ENCODE measurements at places on chromosomes 12 and 14.

DNA sequence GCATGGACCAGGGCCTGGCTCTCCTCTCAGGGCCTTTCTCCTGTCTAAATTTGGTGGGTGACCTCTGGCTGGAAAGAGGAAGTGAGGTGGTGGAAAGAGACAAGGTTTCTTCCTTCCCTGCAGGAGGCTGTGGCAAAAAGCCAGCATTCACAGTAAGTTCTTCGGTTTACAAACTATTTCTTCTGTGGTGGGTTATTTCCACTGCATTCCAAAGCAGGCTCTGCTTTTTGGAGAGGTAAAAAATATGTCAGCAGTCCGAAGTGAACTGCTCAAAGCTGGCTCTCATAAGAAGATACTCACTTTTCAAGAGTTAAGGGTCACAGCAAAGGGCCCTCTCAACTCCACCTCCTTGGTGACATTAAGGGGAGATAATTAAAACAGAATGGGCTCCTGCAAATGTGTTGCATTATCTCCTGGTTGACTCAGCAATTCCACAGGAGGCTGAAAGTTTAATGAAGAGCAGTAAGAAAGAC lies 48.9 kb upstream of the POC1B start:
- DNase-seq: no peak

DNA sequence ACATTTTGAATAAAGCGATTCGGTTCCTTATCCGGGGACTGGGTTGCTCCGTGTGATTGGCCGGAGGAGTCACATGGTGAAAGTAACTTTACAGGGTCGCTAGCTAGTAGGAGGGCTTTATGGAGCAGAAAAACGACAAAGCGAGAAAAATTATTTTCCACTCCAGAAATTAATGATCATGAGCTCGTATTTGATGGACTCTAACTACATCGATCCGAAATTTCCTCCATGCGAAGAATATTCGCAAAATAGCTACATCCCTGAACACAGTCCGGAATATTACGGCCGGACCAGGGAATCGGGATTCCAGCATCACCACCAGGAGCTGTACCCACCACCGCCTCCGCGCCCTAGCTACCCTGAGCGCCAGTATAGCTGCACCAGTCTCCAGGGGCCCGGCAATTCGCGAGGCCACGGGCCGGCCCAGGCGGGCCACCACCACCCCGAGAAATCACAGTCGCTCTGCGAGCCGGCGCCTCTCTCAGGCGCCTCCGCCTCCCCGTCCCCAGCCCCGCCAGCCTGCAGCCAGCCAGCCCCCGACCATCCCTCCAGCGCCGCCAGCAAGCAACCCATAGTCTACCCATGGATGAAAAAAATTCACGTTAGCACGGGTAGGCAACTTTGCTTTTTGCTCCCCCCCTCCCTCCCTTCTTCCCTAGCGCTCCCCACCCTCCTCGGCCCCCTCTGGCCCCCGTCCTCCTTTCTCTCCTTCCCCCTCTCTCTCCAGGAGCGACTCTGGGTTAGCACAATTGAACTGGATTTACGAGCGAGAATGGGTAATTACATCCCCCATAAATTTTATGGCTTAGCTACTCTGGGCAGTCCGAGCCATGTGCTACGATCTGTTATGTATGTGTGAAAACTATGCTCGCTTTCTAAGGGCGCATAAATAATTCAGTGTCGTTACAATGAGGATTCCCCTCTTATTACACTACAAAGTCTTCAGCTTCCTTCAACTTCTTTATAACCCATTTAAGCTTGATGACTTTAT lies at the start of gene HOXC4:
HOXC4 (plus strand) TSS at position 85 of the 991 bp plus-strand sequence; CDS start at position 173, 88 bp downstream.
- DNase-seq: no peak

DNA sequence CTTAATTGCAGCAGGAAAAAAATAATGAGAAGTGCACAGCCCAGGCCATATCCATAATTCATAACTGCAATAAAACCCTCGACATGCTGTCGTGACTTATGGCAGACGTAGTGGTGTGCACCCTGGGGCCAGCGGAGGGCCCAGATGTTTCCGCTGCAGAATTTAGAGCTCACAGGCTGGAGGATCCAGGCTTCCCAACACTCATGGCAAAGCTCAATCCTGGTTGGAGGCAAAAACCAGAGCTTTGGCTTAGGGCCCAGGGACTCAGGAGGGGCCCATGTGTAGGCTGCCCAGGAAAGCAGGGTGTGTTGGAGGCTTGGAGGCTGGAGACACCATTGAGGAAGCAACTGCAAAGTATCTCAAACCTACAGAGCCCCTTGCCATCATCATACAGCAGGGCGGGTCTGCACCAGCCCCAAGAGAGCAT lies 68.7 kb downstream of the SERPINA3 start:
- no peak for DNase-seq

DNA sequence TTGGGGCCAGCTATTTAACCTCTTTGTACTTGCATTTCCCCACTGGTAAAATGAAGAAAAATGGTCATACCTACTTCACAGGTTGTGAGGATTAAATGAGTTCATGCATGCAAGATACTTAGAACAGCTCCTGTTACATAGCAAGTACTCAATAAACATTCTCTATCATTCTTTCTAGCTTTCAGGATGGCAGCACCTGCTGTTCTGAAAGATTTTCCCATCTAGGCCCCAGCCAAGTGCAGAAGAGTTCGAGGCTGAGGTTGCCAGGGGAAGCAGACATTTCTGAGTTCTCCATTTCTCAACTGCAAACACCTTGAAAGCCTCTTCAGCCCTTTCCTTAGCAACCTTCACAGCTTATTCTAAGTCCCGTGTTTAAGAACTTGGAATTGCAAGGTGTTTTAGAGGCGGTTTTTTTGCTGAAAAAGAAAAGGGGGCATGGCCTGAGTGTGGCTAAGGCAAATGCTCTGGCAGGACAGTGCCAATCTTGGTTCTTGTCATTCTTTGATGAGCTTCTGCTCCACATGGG lies 73.0 kb upstream of the PRMT8 start:
- DNase-seq: no peak

- no peak for DNase-seq
These were observed 8.0 kb upstream of the OR5AU1 start for GRCh38 chr14:21163871-21164291.

GRCh38 chr14:105223770-105224544 lies 24.4 kb upstream of the BTBD6 start:
- DNase-seq: no peak

DNA sequence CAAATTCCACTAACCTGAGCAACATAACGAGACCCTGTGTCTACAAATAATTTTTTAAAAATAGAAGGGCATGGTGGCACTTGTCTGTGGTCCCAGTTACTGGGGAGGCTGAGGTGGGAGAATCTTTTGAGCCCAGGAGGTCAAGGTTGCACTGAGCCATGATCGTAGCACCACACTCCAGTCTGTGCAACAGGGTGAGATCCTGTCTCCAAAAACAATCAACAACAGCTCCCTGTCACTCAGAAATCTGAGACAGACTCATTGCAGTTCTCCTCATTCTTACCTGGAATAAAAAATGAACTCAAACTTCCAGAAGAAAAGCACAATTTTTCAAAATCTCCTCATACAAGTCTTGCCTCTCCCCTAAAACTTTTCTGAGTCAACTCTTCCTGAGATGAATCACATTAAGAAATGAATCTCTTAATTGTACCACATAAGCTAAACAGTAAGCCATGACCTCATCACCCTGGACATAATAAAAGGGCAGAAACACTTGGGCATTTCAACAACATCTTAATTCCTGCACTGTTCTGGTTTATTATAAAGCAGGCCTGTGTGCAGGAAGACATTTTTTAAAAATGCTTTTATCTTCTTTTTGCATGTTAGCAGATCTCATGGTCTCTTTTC lies 214.3 kb upstream of the CDKN3 start:
- DNase-seq: no peak

DNA sequence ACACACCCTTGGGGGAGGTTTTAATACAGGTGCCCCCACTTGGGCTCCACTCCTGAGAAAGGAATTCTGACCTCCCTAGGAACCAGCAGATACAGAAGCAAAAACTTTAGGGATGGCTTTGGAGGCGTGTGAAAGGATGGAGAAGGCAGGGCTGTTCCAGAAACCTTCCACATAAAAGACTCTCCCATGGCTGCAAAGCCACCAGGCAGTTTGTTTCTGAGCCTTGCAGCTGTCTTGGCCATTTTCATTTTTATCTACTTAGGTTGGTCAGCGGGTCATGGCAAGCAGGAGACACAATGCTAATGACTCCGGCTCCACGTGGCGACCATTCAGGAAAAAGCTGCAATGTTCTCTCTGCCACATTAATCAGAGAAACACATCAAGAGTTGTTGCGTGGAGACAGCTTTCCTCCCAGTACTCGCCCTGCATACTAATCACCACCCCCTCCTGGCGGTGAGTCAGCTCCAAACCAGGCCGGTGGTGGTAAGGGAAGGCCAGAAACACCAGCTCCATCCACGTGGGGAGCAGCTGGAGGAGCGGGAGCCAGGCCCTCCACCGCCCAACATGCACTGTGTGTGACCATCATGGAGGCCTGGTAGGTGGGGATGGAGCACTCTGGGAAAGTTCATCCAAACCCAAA lies 30.9 kb upstream of the IRF2BPL start:
- no peak for DNase-seq

DNA sequence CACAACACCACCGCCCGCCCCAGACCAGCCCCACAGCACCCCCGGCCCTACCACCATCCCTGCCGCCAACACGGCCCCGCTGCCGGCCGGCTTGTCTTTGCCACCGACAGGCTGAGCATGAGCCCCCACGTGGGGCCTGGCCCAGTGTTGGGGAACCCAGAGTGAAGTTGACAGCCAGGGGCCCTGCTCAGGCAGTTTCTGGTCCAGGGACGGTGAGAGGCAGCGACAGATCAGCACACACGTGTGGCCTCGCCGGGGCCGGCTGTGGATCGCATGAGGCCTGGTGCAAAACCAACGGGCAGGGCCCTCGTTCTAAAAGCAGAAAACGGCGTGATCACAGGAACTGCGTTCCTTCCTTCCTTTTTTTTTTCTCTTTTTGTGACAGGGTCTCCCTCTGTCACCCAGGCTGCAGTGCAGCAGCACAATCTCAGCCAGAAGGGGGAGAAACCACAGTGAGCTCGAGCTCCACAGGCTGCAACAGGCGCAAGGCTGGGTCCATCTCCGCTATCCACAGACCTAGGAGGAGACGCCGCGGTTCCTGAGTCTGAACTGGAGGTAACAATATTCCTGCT lies 50.5 kb upstream of the FBRSL1 start:
- no peak for DNase-seq

DNA sequence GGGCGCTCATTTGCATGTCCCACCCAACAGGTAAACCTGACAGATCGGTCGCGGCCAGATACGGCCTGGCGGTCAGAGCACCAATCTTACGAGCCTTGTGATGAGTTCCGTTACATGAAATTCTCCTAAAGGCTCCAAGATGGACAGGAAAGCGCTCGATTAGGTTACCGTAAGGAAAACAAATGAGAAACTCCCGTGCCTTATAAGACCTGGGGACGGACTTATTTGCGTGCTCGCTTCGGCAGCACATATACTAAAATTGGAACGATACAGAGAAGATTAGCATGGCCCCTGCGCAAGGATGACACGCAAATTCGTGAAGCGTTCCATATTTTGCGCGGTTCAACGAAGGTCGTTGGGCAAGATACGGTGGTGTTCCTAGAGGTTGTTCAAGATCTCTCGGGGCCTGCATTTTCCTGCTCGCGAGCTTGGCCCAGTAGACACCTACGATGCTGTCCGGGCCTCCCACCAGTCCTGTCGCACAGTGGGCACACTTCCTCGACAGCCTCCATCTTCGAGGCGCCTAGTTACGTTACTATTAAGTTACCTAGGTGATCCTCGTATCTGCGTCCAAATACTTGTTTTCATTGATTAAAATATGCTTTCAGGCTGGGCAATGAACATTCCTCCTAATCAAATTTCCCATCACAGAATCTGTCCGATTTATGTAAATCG lies at the start of gene RNU6-7:
RNU6-7 (plus strand) TSS at position 230 of the 675 bp plus-strand sequence.
- peak; percentile 41 for DNase-seq

DNA sequence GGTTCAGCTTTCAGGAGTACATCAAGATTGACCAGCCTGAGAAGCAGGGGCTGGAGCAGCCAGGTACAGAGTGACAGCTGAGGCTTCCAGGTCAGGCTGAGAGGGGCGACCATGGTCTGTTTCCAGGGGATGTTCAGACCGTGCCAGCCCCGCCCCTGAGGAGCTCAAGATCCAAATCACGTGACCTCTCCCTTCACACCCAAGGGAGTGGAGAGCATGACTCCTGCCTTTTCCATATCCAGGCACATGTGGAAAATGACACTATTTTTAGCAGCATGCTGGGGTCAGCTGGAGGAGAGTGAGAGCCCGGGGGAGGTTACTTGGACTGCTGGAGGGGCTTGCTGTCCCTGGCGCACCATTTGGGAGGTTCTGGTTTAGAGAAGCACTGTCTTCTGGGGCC lies 92.7 kb downstream of the B4GALNT3 start:
- no peak for DNase-seq

GRCh38 chr12:118958520-118958919 lies 22.8 kb upstream of the SRRM4 start:
- no peak for DNase-seq

DNA sequence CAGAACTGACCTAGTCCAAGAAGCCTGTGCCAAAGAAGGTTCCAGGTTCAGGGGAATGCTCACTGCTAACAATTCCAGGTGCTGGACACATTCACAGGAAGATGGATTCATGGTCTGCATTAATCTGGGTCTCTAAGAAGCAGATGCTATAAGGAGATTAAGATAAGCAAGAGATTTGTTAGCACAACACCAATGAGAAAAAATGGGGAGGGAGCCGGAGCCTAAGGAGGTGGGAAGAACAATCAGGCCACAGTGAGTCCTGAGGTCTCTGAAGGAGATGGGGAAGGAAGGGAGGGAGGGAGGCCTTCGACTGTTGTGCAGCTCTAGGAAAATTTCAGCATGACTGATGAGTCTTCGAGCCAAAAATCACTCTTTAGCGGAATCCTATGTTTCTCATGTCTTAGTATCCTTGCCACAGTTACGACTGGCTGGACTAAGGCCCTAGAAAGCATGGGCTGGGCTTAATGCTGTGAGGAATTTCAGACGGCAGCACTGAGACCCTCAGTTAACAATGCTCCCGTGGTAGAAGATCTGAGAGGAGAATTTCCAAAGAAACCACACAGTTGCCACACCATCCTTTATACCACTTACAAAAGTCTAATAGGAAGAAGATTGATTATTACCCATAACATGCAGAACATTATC lies 31.5 kb upstream of the PTGDR start:
- no peak for DNase-seq

GRCh38 chr12:39277416-39277815 lies 165.5 kb downstream of the KIF21A start:
- DNase-seq: no peak

- DNase-seq: no peak
These were observed 37.6 kb downstream of the DCP1B start for GRCh38 chr12:1966561-1967226.

DNA sequence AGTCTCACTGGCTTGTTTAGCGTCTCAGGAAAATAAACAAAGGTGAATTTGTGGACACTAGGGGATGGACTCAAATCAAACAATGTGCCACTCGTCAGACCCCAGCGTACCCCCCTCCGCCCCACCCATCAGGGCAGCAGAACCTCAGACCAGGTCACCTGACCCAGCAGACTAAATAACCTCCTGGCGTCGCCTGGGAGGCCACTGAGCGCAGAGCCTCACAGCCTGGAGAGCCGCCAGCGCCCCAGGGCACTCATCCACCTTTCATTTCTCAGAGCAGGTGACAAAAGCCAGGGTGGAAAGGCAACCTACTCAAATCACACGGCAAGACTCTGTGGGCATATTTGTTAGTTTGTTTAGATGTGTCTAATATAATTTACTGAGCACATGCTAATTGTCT lies 100.9 kb downstream of the DICER1 start:
- DNase-seq: no peak

Data from memory B cell (primary cell).